ENCODE measurements at places on chromosomes 5 and 9. TPM values are rescaled to one million over a fixed set of nuclear protein-coding genes. Genes with fewer than 3 reads are reported as not detected.
A peak's percentile ranks its signal among the peaks of the same experiment; 100 is the strongest.

TAF11L2 gene
- not detected for total RNA-seq

ZFR gene
- total RNA-seq, result 108 TPM

PDZD2 gene
- 1.4 TPM for total RNA-seq

C9orf153 gene
- not detected for total RNA-seq

ST8SIA4 gene
- total RNA-seq, result 0.71 TPM

FOXD4 gene
- not detected for total RNA-seq

CDKN2B gene
- total RNA-seq, result 0.06 TPM

SV2C gene
- total RNA-seq, result 0.06 TPM

CD14 gene
- not detected for total RNA-seq

DNA sequence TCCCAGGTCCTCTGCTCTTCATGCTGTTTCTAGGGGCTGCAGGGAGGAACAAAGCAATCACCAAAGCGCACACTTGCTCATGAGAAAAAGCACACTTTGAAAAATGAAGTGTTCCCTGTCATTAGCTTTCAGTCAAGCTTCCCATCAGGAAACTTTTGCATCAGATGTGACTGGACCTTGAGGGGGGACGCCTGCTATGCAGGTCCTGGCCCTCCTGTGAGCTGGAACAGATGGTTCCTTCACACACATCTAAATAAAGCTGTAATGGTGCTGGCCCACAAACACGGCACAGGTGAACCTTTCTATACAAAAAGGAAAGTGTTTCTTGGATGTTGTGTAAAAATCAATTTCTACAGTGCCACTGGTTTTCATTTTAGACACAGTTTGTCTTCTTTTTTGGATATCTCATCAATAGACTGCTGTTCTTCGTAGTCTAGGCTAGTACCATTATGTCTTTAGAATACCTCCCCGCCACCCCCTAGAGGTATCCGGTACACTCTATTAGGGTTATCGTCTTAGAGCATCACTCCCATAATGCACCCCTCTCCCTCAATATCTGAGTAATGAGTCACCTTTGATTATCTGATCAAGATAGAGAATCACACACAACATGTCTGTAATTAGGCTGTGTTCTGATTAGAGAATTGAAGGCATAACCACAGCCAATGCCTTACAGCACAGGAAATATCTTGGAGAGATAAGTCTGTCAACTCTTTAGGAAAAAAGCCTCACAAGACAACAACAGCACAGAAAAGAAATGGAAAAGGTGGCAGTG, 266.3 kb downstream of the TLR4 start:
- no peaks in the 10 kb centered on the region for H3K27me3 ChIP-seq
- H3K4me1 ChIP-seq, result no peaks in the 10 kb centered on the region

GRCh38 chr9:8823131-8823895, 1023.7 kb upstream of the DMAC1 start:
- H3K4me1 ChIP-seq, result peaks cover 16% of the 10 kb centered on the region
- DNase-seq, result no peak
- peak overlapping the region; percentile 47 for H3K27ac ChIP-seq
- no peak overlapping the region for H3K4me3 ChIP-seq
- no peaks in the 10 kb centered on the region for H3K27me3 ChIP-seq

DNA sequence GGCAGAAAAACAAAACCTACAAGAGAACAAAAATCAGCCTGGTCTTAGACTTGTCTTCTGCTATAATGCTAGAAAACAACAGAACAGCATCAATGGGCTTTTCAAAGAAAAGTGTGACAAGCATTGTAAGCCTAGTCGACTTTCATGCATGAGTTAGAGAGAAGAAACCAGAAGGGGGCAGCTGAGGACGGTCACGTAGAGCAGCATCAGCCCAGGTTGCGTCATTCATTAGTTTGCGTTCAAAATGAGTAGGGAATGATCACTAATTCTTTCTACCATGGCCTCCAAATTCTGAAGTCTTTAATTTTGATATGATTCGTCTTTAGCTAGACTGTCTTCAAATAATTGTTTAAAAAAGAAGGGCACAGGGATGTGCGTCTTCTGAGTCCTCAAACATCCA, 4.7 kb upstream of the ISCA1 start:
- peaks cover 26% of the 10 kb centered on the region for H3K4me1 ChIP-seq
- no peaks in the 10 kb centered on the region for H3K36me3 ChIP-seq
- peaks cover 10% of the 10 kb centered on the region for H3K27me3 ChIP-seq
- peak; percentile 82 for DNase-seq

DNA sequence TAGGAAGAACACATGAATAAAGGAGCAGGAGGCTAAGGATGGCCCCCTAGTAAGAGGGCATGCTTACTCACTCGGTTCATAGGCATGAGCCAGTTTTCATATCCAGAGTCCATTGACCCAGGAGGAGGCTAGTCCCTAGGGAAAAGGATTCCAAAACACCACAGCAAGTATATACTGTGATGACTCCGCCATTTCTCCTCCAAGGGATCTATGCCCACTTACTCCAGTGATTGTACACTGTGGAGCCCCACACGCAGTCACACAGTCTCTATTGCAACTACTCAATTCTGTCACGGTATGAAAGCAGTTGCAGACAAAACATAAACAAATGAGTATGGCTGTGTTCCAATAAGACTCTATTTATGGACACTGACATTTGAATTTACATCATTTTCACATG, 117.7 kb upstream of the ALDH1B1 start:
- H3K36me3 ChIP-seq, result no peaks in the 10 kb centered on the region
- DNase-seq, result no peak
- no peak overlapping the region for H3K4me3 ChIP-seq
- H3K4me1 ChIP-seq, result no peaks in the 10 kb centered on the region

GRCh38 chr5:153970496-153970895, 68.2 kb downstream of the FAM114A2 start:
- no peak overlapping the region for H3K4me3 ChIP-seq
- no peaks in the 10 kb centered on the region for H3K27me3 ChIP-seq
- peak; percentile 51 for DNase-seq

DNA sequence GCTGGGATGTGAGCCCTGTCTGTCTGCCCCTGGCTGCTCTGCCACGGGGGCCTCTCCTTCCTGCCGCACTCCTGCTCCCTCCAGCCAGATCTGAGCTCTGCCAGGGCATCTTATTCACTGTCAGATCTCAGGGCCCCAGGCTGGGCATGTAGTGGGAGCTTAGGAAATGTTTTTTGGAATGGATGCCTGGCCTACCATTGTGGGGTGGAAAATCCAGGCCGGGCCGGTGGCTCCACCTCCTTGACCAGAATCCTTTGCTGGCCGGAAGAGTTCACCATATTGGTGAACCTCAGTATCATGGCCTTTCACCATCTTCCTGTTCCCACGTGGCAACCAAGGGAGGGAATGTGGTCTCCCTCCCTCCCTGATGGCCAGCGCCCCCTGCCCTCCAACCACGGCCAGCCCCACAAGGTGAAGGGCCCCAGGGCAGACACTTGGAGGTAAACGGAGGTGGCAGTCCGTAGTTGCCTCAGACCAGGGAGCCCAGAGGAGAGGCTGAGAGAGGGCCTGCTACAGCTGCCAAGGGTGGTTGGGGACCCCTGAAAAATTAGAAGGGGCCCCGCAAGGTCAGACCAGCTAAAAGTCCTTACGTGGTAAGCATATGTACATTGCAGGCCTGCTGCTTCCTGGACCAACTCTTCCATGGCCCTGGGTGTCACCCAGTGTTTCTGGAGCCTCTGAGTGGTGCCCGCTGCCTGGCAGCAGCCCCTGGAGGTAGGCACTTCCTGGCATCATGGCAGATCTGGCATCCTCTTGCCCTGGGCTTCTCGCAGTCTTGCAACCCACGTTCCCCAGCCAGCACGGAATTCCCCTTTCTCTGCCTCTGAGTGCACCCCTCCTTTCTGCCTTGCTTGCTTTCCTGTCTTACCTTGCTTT, 153.3 kb downstream of the RGS3 start:
- no peak overlapping the region for H3K4me3 ChIP-seq
- no peak overlapping the region for H3K27ac ChIP-seq
- H3K4me1 ChIP-seq, result peaks cover 23% of the 10 kb centered on the region
- no peaks in the 10 kb centered on the region for H3K36me3 ChIP-seq

DNA sequence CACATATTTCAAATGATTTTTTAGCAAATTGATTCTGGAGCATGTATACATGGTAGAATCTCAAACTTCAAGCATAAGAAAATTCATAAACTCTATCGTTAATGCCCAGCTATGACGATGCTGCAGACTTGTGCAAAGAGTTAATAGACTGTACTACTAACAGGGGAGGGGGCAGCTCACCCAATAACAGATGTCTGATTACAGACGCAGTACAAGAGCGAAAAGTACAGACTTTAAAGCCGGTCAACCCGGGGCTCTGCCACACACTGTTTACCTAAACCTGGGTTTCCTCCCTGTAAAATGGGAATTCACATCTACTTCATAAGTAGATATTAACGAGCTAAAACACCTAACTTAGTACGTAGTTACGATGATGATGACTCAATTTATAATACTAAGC, 651 bp downstream of the TRIM23 start:
- no peaks in the 10 kb centered on the region for H3K36me3 ChIP-seq
- H3K27ac ChIP-seq, result no peak overlapping the region
- no peaks in the 10 kb centered on the region for H3K27me3 ChIP-seq
- H3K4me3 ChIP-seq, result peak overlapping the region; percentile 73
- peak; percentile 6 for DNase-seq
- peaks cover 12% of the 10 kb centered on the region for H3K4me1 ChIP-seq

GRCh38 chr5:140707812-140708211, 7.6 kb downstream of the ZMAT2 start:
- no peak overlapping the region for H3K27ac ChIP-seq
- no peak for DNase-seq
- peaks cover 16% of the 10 kb centered on the region for H3K36me3 ChIP-seq
- H3K4me3 ChIP-seq, result no peak overlapping the region
- H3K27me3 ChIP-seq, result peaks cover 27% of the 10 kb centered on the region

GRCh38 chr9:78502566-78502965, 205.6 kb downstream of the PSAT1 start:
- H3K36me3 ChIP-seq, result no peaks in the 10 kb centered on the region
- no peak overlapping the region for H3K4me3 ChIP-seq
- DNase-seq, result no peak

GRCh38 chr9:21804331-21804730, 1.9 kb downstream of the MTAP start:
- no peak overlapping the region for H3K27ac ChIP-seq
- peak overlapping the region; percentile 58 for H3K4me3 ChIP-seq
- H3K4me1 ChIP-seq, result peaks cover 14% of the 10 kb centered on the region
- peaks cover 25% of the 10 kb centered on the region for H3K27me3 ChIP-seq
- no peaks in the 10 kb centered on the region for H3K36me3 ChIP-seq

DNA sequence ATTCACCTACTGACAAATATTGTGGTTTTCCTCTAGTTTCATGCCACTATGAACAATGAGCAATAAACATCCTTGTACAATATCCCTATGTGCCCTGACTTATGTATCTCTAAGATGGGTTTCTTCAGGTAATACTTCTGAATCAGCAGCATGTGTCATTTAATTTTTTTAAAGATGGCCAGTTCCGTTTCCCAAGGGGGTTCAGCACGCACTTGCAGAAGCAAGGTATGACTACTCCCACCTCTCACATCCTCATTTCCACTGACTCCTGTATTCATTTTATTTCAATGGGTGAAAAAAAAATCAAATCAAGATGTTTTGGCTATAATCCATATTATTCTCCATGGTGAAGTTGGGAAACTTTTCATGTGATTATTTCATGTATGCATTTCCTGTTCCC, 14.7 kb upstream of the ADAMTS19 start:
- no peaks in the 10 kb centered on the region for H3K4me1 ChIP-seq
- no peaks in the 10 kb centered on the region for H3K27me3 ChIP-seq
- H3K4me3 ChIP-seq, result no peak overlapping the region
- no peak overlapping the region for H3K27ac ChIP-seq
- H3K36me3 ChIP-seq, result no peaks in the 10 kb centered on the region

GRCh38 chr5:131536850-131537448, 98.1 kb downstream of the RAPGEF6 start:
- DNase-seq, result no peak
- no peak overlapping the region for H3K27ac ChIP-seq
- H3K27me3 ChIP-seq, result no peaks in the 10 kb centered on the region
- no peak overlapping the region for H3K4me3 ChIP-seq

GRCh38 chr5:129541648-129542251, 81.7 kb downstream of the ADAMTS19 start:
- no peaks in the 10 kb centered on the region for H3K27me3 ChIP-seq
- no peak for DNase-seq
- H3K36me3 ChIP-seq, result no peaks in the 10 kb centered on the region
- no peaks in the 10 kb centered on the region for H3K4me1 ChIP-seq
- H3K27ac ChIP-seq, result no peak overlapping the region

DNA sequence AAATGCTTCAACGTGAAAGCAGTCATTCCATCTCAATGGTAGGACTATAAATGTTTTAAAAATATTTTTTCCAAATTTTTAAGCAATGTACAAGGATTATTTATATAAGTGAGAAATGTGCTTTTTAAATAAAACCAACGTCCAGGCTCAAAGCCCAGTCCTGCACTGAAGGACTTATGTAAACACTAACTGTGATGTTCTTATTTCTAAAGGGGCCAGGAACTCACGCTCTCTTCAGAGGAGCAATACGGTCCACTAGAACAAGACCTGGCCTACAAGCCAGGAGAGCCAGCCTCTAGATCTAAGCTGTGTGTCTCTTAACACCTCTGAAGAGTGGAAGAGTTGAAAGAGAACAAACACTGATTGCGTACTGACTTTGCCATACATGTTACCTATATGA, 12.1 kb downstream of the TTLL11 start:
- no peak overlapping the region for H3K4me3 ChIP-seq
- no peak for DNase-seq
- no peaks in the 10 kb centered on the region for H3K36me3 ChIP-seq
- no peak overlapping the region for H3K27ac ChIP-seq
- no peaks in the 10 kb centered on the region for H3K4me1 ChIP-seq

DNA sequence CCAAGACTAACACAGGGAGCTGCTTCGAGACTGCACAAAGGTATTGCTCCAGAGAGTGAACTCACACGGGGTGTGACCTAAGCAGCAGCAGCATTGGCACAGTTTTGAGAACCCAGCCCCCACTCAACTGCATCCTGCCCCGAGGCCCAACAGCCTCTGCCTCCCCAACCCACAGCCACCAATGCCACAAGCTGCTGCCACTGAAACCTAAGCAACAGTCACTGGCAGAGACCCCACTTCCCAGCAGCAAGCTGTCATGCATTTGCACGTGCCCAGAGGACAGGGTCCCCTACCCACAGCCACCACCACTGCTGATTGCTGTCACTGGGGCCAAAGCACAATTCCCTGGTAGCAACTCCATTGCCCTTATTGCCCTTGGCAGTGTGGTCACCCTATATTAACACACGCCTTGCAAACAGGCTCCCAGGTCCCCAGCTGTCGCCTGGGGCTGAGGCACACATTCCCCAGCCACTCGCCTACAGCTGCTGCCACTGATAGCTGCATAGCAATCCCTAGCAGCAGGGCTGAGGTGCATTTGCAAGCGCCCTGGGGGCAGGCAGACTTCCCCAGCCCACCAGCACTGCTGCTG, 141.0 kb downstream of the AGTPBP1 start:
- no peak overlapping the region for H3K4me3 ChIP-seq
- no peaks in the 10 kb centered on the region for H3K4me1 ChIP-seq
- H3K27ac ChIP-seq, result no peak overlapping the region
- DNase-seq, result no peak
- peaks cover 3% of the 10 kb centered on the region for H3K36me3 ChIP-seq
